Fibroblast of the aortic adventitia (primary cell): ENCODE measurements at places on chromosomes 7 and 10. TPM values are rescaled to one million over a fixed set of nuclear protein-coding genes. Genes with fewer than 3 reads are reported as not detected.

FGL2 gene
- total RNA-seq = 39.3 and 64.4 TPM in 2 replicates

VAX1 gene
- not detected in 2 replicates for total RNA-seq

FAM25G gene
- total RNA-seq = not detected in 2 replicates

TACC2 gene
- 9.2 and 15.3 TPM in 2 replicates for total RNA-seq

USP6NL gene
- total RNA-seq = 8.3 and 15.2 TPM in 2 replicates

SLC16A9 gene
- total RNA-seq = 0.25 and 1.5 TPM in 2 replicates

CTAGE4 gene
- 1.7 and 2.9 TPM in 2 replicates for total RNA-seq

SKAP2 gene
- 13.6 and 18.8 TPM in 2 replicates for total RNA-seq

SPACDR gene
- total RNA-seq = 0.27 TPM in 1 of 2 replicates, not detected in the other

INMT gene
- total RNA-seq = 2.5 and 219 TPM in 2 replicates

TSC22D4 gene
- 25.6 and 31.6 TPM in 2 replicates for total RNA-seq

SYT15B gene
- total RNA-seq = 0.16 TPM in 1 of 2 replicates, not detected in the other

RAB11FIP2 gene
- 24.7 and 35.5 TPM in 2 replicates for total RNA-seq

MEPCE gene
- 48.0 and 49.6 TPM in 2 replicates for total RNA-seq

CALCR gene
- not detected in 2 replicates for total RNA-seq

RADIL gene
- total RNA-seq = 0.25 and 1.4 TPM in 2 replicates

COL28A1 gene
- 0.09 TPM in 1 of 2 replicates, not detected in the other for total RNA-seq

SPDYE8 gene
- total RNA-seq = not detected in 2 replicates

OR9A2 gene
- not detected in 2 replicates for total RNA-seq

FAM241B gene
- total RNA-seq = not detected in 2 replicates

PNLIPRP1 gene
- not detected in 2 replicates for total RNA-seq

EFCAB10 gene
- total RNA-seq = not detected in 2 replicates

PFKFB3 gene
- total RNA-seq = 9.4 and 23.0 TPM in 2 replicates

SEC31B gene
- total RNA-seq = 3.3 and 17.4 TPM in 2 replicates

KIF11 gene
- 4.5 and 46.5 TPM in 2 replicates for total RNA-seq

MYO3A gene
- total RNA-seq = not detected in 2 replicates

ADAM12 gene
- total RNA-seq = 82.7 and 83.5 TPM in 2 replicates

MUC3A gene
- total RNA-seq = 0.16 TPM in 1 of 2 replicates, not detected in the other

THNSL1 gene
- total RNA-seq = 4.1 and 6.0 TPM in 2 replicates

SPDYE5 gene
- total RNA-seq = 0.09 TPM in 1 of 2 replicates, not detected in the other

ZNF37A gene
- 6.0 and 16.2 TPM in 2 replicates for total RNA-seq

NUTM2E gene
- under 0.01 TPM in 1 of 2 replicates, not detected in the other for total RNA-seq

CLRN3 gene
- total RNA-seq = not detected in 2 replicates

SPDYE6 gene
- total RNA-seq = not detected in 2 replicates

MYO1G gene
- total RNA-seq = 0.09 TPM in 1 of 2 replicates, not detected in the other

SKIDA1 gene
- total RNA-seq = 0.41 and 0.90 TPM in 2 replicates

BHLHA15 gene
- total RNA-seq = not detected in 2 replicates

PTTG1IP2 gene
- not detected in 2 replicates for total RNA-seq

ACSM6 gene
- total RNA-seq = not detected in 2 replicates

MBL2 gene
- not detected in 2 replicates for total RNA-seq

PAPOLB gene
- 0.18 TPM in 1 of 2 replicates, not detected in the other for total RNA-seq

CALHM3 gene
- not detected in 2 replicates for total RNA-seq

FGFR2 gene
- total RNA-seq = not detected in 2 replicates

MRM2 gene
- 17.7 and 20.7 TPM in 2 replicates for total RNA-seq

NPC1L1 gene
- total RNA-seq = under 0.01 TPM in 1 of 2 replicates, not detected in the other

HECW1 gene
- total RNA-seq = 0.82 and 3.6 TPM in 2 replicates

SORBS1 gene
- total RNA-seq = 0.36 and 0.74 TPM in 2 replicates

GRM3 gene
- not detected in 2 replicates for total RNA-seq

PRPS1L1 gene
- total RNA-seq = not detected in 2 replicates

CABCOCO1 gene
- 3.4 and 6.2 TPM in 2 replicates for total RNA-seq

NMT2 gene
- total RNA-seq = 18.3 and 107 TPM in 2 replicates

ZDHHC6 gene
- 12.7 and 36.6 TPM in 2 replicates for total RNA-seq

C10orf143 gene
- 0.49 and 2.0 TPM in 2 replicates for total RNA-seq
